ENCODE measurements at places on chromosomes 1 and 21.

GRCh38 chr1:231159963-231160761 lies 1.7 kb upstream of the TRIM67 start:
- no peak for DNase-seq

DNA sequence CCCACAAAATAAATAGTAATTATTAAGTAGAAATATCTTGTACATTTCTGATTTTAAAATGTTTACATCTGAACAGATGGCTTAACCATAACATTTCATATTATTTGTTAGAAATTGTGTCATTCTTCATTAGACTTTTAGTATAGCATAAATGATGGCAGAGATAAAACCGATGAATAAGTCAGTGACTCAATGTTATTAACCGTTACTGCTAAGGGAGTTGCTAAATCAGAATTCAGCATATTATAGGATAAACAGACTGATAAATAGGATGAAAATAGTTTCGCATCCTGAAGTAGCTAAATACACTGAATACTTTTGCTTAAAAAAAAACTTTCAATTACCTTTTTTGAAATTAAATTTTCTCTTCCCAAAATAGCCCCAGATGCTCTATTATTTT lies 610.6 kb upstream of the ZP4 start:
- DNase-seq, result no peak

GRCh38 chr1:212794561-212795014 lies 2.9 kb downstream of the TATDN3 start:
- DNase-seq, result no peak

GRCh38 chr1:183360473-183360872 lies 57.7 kb downstream of the NMNAT2 start:
- DNase-seq, result no peak

GRCh38 chr1:198641501-198641900 lies 2.7 kb downstream of the PTPRC start:
- DNase-seq, result no peak

GRCh38 chr1:119139857-119140176 lies 636 bp downstream of the WARS2 start:
- DNase-seq, result peak; percentile 60

- DNase-seq, result no peak
Observed at GRCh38 chr1:153232553-153232952, 15.2 kb downstream of the PRR9 start.

DNA sequence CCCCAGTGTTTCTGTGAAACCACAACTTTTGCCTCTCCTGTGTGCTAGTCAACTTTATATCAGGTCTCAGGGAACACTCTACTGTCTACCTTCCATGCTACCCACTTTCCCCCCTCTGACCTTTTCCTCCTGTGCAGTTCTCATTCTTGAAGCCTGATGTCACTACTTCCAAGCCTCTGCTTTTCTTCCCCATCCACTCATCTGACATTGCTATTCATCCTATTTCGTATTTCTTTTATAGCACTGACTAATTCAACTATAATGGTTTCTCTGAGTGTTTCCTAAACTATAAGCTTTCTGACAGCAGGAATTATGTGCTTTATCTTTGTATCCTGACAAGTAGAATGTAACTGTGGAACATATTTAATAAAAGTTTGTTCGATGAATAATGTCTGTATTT lies 18.2 kb upstream of the DPH5 start:
- DNase-seq, result no peak
